Activated T-helper 9 cell treated with anti-CD3 and anti-CD28 coated beads, Interleukin-2, amount 50 U/mL, for 16 hours (primary cell): ENCODE measurements at places on chromosomes 6 and 20.

- DNase-seq = no peak
Measured at GRCh38 chr6:105570416-105570815, 167.5 kb upstream of the PREP start.

GRCh38 chr6:122040261-122040660, 359.2 kb upstream of the HSF2 start:
- DNase-seq = no peak

GRCh38 chr6:17768881-17769280, 62.2 kb upstream of the NUP153 start:
- DNase-seq = no peak

DNA sequence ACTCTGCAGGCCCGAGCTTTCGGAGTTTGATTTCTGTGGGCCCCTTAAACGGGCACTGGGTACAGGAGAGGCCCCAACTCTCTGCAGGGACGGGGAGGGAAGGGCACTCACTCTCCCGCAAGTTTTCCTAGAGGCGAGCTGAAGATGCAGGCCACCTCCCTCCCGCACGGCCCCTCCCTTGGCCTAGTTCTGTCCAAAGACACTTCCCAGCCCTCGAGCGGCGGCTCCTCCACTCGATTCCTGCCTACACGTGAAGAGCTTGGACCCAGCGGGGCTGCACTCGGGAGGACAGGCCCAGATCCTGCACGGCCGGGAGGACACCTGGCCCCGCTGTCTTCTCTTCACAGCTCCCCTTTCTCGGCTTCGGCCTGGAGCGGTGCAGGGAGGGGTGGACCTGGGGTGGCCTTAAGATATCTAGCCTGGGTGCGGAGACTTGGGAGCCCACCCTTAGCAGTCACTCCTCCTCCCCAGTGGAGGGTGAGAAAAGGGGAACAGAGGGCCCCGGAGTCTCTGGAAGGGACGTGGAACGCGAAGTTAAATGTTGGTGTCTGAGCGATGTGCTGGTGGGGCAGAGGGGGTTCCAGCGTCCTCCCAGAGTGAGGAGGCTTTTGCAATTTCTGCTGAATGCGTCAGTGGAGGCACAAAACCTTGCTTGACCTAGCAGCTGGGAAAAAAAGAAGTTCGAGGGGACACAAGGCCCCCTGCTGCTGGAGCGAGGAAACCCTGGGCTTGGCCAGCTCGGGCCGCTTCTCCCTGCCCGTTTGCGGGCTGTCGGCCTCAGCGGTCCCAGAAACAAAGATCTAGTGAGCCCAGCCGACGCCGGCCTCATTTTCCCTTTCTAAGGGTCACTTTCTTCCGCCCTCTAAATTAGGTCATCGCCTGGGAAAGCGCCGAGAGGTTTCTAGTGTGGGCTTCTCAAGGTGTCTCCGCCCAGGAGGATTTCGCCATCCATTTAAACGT, 4.9 kb downstream of the OLIG3 start:
- no peak for DNase-seq

- DNase-seq = no peak
Measured at GRCh38 chr6:133227344-133227743, 13.8 kb upstream of the EYA4 start.

DNA sequence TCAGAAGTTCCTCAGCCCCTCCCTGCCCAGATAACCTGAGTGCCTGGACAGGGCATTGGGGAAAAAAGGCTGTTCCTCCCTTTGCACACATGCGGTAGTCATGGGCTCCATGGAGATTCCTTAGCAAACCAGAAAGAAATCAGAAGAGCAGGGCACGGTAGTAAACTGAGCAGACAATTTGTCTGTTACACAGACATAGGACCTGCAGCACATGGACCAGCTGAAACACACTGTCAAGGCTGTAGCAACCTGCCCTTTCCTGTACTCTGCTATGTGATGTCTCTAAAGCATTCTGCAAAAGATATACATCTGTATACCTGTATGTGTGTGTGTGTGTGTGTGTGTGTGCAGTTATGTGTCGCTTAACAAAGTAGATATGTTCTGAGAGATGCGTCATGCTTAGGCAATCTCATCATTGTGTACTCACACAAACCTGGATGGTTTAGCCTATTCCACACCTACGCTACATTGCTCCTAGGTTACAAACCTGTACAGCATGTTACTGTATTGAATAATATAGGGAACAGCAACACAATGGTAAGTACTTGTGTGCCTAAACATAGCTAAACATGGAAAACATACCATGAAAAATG, 44.4 kb upstream of the BMP5 start:
- no peak for DNase-seq

DNA sequence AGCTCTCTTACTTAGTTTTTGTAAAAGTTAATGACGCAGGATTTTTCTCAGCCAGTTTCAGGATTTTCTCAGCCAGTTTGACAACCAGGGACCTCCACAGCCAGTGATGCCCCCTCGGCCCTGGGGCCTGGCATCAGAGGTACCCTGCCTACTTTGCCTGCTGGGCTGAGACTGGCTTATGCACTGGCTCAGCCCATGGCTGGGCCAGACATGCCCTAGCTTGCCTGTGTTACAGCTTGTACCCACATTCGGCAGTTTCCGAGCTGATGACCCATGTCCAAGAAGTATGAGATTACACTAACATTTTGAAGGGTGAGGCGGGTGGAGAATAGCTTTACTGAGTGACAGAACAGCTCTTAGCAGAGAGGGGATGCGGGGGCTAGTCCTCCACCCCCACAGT, 406.1 kb upstream of the HSF2 start:
- no peak for DNase-seq

DNA sequence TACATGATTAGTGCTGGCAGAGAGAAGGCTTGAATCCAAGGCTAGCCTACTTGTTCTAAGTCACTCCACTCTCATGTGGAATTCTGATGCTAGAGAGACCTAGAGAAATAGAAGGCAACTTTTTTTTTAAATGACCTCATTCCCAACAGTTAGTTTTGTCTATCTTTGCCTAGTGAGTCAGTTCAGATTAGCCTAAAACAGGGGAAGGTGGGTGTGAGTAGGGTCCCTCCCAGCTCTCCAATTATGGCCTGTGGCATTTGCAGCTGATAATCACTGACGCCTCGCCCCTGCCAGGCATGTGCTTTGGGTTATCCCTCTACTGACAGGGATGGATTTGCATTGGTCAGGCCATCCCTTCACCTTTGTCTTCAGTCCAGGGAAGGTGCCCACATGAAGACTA, 13.6 kb downstream of the TXLNB start:
- no peak for DNase-seq

GRCh38 chr20:10463622-10464021, 28.5 kb downstream of the SLX4IP start:
- DNase-seq = no peak

DNA sequence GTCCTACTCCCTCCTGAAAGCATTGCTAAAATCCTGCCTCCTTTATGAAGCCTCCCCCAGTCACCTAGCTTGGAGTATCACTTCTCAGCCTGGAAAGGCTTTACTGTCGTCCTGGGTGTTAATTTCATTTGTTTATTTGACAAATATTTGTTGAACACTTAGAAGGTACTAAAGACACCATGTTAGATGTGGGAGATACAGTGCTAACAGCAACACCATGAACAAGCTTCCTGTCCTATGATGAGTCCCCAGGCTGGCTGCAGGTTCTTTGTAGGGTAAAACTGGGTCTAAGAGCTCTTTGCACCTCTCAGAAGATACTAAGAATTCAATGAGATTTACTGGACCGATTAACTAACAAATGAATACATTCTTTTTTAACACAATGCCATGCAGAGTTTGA, 109.2 kb upstream of the TMEM170B start:
- no peak for DNase-seq

GRCh38 chr6:144259986-144260385, 25.1 kb upstream of the UTRN start:
- no peak for DNase-seq

GRCh38 chr6:66321017-66321416, 614.0 kb upstream of the EYS start:
- no peak for DNase-seq

DNA sequence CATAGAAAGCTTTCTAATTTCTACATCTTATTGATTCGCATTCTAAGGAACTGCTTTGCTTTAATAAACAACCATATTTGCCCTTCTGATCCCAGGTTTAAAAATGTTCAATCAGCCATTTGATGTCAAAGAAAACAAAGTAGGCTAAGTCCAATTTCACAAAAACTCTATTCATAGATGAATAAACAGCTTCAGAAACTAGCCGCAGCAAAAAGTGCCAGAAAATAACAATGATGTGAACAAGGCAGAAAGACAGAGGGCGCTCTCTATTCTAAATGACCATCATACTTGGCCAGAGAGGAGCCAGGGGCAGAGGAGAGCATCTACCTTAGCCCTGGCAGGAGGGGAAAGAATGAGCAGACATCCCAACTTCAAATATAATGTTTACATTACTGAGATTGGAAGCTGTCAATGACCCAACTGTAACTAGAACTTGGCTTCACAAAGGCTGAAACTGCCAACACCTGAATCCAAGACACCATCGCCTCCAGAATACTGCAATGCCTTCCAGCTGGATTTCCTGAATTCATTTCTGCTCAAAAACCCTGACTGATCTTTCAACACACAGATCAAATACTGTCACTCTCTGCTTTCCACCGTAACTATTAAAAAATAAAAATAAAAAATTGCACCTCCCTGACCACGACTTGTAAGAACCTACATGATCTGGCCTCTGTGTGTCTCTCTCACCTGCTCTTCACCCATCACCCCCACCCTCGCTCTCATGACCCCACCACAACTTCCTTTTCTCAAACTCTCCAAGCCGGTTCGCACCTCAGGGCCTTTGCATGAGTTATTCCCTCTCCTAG, 9.5 kb downstream of the CNKSR3 start:
- DNase-seq = no peak

DNA sequence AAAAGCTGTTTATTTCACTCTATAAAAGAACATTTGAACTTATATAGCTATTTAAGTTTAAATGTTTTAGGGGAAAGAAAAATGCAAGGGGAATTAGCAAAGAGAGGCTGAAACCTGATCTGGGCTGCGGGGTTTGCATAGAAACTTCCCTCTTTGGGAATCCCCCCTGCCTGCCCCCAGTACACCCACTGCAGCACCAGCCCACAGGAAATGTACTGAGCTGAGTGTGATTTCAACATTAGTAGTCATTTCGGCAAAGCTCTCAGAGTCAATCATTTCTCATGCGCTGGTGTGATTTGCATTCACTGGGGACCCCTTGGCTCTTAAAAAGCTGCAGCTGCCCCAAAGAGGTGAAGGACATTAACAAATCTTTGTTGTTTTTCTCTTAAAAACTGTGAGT, 859.4 kb downstream of the MAFB start:
- no peak for DNase-seq

- no peak for DNase-seq
Measured at GRCh38 chr6:29667158-29667557, 10.3 kb downstream of the MOG start.

DNA sequence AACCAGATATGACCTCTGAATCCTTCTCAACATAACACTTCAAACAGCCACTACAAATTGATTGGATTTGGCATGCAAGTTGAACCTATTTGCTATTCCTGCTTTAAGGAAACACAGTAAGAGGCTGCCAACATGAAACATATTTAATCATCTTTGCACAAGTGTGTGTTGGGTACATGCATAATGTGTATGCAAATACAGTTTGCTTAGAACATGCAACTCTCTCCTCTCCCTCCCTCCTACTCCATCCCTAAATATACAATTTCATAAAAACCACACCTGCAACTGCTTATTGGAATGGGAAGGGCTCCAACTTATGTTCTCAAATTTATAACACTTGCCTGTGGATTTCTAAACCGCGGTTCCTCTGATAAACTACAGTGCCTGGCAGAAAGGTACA, 71.5 kb downstream of the CD83 start:
- no peak for DNase-seq

DNA sequence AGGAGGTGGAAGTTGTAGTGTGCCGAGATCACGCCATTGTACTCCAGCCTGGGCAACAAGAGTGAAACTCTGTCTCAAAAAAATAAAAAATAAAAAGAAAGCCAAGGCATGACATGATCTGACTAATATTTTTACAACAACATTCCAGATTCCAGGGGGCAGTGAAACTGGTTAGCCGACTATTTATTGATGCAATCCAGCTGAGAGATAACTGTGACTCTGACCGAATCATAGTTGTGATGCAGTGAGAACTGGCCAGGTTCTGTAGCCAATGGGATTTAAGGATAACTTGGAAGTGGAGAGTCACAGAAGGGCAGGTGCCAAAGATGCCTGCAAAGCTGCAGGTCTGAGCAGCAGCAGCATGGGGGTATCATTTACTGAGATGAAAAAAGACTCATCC, 82.9 kb upstream of the TSHZ2 start:
- no peak for DNase-seq

DNA sequence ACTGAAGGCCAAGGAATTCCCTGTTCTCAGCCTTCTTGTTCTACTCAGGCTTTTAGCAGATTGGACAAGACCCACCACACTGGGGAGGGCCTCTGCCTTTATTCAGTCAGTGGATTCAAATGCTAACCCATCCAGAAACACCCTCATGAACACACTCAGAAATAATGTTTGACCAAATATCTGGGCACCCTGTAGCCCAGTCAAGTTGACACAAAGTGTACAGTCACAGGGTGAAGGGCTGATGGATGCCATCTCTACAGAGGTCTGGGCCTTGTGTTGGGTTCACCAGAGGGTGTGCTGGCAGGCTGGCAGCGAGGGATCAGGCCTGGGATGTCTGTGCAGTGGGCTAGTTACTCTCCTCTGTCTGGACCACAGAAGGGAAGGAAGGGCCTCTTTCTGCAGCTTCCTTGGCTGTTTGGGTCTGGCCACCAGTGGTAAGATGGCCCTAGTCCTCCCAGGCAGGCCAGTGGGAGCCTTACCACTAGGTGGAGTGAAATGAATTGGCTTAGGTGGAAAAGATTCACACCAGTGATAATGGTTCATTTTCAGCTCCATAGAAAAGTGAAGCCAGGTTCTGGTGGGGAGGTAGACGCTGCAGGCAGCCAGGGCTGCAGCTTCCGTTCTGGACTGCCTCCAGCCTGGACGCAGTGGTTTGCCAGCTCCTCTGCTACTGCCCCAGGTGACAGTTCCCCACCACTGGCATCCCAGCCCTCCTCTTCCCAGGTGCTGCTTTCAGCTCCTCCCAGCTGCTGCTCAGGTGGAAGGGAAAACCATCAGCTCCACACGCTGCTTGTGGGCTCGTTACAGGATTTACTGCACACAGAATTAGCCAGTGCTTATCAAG, 9.2 kb downstream of the TUBB2A start:
- no peak for DNase-seq

- no peak for DNase-seq
Measured at GRCh38 chr20:4451487-4452081, 270.1 kb upstream of the PRND start.
